ENCODE measurements at places on chromosomes 5 and 9. TPM values are rescaled to one million over a fixed set of nuclear protein-coding genes. Genes with fewer than 3 reads are reported as not detected.

GRCh38 chr9:129102791-129103594 lies 7.6 kb downstream of the CRAT start:
- DNase-seq, result no peak

DNA sequence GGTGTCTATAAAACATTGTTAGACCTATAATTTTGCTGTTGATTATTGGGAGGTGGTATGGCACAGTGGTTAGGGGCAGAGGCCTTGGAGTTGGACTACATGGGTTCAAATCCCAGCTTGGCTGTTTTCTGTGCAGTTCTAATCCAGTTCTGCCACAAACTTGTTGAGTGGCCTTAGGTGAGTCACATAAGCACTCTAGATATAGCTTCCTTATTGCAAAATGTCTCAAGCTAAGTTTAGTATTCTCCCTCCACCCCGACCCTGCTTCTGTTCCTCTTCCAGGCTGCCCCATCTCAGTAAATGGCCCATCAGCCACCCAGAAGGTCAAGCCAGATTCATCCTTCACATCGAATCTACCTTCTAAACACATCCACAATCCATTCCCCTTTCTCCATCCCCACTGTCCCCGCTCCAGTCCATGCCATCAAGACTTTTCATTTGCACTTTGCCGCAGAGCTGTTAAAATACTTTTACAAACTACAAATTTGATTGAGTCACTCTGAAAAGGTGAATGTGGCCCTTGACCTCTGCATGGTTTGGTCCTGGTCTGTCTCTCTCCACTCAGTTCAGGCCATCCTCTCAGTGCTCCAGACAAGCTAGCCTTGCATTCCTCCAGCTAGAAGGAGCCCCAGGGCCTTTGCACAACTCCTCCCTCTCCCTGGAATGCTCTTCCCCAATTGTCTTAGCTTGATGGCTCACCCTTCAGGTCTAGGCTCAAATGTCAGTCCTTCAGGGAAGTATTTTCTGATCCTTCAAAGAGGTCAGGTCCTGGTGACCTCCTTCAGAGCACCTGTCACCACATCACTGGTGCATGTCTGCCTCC lies 10.0 kb upstream of the HDHD3 start:
- no peak for DNase-seq

DNA sequence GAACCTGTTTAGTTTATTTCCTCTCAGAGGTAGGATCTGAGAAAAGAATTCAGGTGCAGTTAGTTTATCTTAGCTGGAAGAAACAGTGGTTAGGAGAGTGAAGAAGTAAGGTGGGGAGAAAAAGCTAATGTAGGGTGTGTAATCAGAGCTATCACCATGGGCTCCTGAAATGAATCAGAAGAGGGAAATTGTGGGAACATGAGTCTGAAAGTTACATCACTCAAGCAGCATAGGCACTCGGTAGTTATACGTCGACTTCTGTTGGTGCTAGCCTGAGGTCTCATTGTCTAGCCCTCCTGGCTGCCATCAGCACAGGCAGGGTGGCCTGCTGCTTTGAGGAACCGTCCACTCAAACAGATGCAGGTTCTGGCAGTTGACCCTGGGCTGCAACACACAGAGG lies 56.7 kb upstream of the NPR3 start:
- DNase-seq, result no peak

DNA sequence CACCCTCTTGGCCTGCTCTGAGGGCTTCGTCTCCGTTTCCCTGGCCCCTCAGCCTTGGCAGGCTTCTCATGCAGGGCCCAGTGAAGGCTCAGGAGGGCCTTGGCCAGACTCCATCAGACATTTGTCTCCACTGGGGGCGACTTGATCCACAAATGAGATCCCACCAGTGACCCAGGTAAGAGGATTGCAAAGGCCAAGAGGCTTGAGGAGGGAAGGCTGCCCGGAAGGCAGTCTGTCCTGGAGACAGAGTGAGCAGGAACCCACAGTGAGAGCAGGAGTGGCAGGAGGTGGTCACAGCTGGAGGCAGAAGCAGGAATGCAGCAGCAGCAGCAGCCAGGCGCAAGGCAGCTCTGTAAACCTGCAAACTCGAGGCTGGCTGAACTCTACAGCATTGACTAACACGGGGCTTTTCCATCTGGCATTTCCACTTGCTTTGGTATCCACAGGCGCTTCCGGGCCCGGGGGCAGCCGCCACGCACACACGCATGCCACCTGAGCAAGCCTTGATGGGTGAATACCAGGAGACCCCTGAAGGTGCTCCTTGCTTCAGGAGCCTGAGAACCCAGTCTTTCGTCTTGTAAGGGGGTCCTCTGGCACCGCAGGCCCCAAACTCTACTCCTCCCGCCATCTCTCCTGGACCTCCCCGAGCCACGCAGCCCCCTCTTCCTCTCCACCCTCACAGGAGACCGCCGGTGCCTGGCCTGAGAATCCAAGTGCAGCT lies 14.7 kb downstream of the MGAT1 start:
- no peak for DNase-seq

The MOB3B gene
- total RNA-seq, result 1.4 TPM

The MTMR12 gene
- 61.3 TPM for total RNA-seq

Data from renal cortical epithelial cell (primary cell).